ENCODE measurements at places on chromosomes 2 and 18. TPM values are rescaled to one million over a fixed set of nuclear protein-coding genes. Genes with fewer than 3 reads are reported as not detected.

LDLRAD4 gene
- 33.6 TPM for total RNA-seq

NDC80 gene
- 0.42 TPM for total RNA-seq

DNA sequence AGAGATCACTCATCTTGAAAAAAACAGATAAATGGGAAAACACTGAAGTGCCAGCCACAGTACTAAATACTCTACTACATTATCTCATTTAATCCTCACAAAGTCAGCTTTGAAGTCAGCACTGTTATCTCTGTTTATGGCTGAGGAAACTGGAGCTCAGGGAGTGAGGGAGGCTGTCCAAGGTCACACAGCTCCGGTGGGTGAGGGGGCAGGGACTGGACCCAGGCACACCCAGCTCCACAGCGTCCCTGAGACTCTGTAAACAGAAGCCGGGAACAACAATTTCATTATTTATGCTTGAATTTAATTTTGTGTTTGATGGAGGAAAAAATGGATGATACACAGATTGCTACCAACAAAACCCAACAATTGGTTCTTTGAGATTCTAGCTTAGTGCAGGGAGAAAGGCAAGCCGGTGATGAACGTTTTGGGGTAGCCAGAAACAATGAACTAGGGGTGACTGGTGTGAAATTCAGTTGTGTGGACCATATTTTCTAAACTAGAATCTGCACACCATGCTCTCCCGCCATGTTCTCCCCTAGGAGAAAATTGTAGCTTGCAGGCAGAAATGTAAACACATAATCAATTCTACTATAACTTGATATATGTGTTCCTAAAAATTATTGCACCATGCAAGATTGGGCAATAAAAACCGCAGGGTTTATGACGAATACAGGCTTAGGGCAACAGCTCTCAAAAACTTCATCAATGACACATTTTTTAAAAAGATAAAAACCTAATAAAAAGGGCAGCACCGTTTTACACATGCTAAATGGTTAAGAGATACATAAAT, at the start of gene GREB1:
Gene GREB1 (plus strand): TSS at position 768 of the 793 bp plus-strand sequence. CDS start 22,570 bp downstream, outside the sequence.
- DNase-seq, result no peak
- H3K4me3 ChIP-seq, result no peak within 1 kb of the TSS
- no peaks in the 10 kb centered on the region for H3K4me1 ChIP-seq
- no peaks in the 10 kb centered on the region for H3K36me3 ChIP-seq
- no peak within 1 kb of the TSS for H3K27ac ChIP-seq

GRCh38 chr2:150046211-150046610, 441.3 kb downstream of the RND3 start:
- no peaks in the 10 kb centered on the region for H3K36me3 ChIP-seq
- no peaks in the 10 kb centered on the region for H3K4me1 ChIP-seq
- H3K4me3 ChIP-seq, result no peak overlapping the region

MEP1B gene
- not detected for total RNA-seq

SGPP2 gene
- 0.32 TPM for total RNA-seq

RIF1 gene
- total RNA-seq, result 29.1 TPM

All from esophagus muscularis mucosa (tissue), 4 donors.